ENCODE measurements at places on chromosomes 6 and 20.
A peak's percentile ranks its signal among the peaks of the same experiment; 100 is the strongest.

- peak; percentile 6 for DNase-seq
These were observed 6.0 kb upstream of the TRIM26 start for GRCh38 chr6:30219244-30219643.

DNA sequence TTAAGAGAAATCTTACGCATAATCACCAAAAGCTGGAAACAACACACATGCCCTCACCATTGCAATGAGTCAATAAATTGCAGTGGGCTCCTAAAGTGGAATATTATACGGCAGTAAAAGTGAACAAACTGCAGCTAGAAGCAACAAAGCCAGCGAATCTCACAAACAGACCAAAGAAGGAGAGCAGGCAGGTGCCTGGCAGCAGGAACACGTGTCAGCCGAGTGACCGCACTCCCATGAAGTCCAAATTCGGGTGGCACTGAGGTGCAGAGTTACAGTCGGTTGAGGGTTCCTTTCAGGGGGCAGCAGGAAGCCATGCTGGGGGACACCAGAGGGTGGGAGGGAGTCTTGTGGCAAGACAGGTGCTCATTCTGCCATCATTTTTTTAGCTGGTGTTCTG is 313.1 kb downstream of the TAF4 start:
- no peak for DNase-seq

DNA sequence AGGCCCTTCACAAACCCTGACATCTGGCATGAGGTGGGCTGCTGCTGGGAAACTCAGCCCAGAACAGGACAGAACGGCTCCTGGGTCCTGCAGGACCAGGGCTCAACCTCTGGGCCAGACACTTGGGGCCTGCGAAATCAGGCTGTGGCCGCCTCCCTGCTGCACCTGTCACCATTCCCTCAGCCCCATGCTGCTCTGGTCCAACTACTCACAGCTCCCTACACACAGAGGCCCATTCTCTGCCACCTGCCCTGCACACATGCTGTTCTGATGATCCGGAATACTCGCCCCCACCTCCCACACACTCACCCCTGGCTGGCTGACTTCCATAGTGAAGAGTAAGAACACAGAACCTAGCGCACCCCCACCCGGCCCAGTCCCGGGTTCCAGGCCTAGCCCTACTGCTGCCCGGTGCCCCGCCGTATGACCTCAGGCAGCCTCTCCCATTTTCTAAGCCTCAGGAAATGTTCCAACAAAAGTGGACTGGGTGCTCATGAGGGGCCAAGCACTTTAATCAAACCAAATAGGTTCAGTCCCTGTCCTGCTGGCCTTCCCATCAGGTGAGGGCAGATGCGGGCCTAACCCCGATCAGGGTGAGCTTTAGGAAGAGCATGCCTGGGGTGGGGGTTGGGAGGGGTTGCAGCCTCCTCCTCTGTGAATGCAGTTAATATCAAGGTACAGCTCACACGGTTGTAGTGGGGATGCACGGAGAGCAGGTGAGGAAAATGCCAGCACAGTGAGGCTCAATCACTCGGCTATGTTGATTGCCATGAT is 3.9 kb downstream of the PEDS1 start:
- no peak for DNase-seq

DNA sequence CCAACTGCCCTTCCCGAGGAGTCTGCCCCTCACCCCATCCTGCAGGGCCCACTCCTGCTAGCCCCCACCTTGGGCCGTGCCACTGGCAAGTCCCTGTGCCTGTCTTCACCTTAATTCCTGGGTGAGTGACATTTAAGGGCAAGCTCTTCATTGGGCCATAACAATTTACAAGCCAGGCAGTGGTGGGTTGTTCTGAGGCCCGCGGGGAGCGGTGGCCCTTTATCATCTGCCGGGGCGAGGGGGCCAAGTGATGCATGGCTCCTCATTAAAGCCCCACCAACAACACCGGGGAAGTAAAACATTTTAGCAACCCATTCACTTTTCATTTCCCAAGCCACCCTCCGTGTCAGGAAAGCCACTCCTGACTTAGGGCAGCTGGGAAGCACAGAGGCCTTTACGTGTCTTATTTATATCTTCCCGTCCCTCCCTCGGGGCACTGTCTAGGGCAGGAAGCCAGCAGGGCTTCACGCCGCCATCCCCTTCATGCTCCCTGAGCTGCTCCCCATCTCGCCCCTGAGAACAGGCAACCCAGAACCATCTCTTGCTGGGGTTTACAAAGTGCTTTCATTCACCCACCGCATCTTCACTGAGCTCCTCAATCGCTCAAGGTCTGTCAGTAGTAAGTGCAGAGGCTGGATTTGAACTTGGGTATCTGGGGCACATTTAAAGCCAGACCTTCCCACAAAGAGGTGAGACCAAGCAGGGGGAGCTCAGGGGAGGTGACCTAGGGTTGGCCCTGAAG is 55.5 kb upstream of the CCDC167 start:
- no peak for DNase-seq

DNA sequence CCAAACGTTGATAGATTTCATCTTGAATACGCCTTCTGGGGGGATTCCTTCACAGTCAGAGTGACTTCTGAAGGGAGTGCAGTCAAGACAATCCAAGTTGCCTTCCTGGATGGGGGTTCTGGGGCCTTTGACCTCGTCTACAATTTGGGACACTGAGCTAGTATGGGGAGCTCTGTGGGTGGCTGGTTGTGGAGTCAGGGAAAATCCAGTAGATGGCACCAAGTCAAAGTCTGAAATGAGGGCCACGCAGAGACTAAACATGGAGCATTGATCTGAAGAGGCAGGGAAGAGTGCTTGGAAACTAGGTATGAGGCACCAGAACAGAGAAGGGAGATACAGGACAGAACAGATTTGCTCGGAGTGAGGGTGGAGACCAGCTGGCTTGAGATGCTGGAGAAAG is 43.6 kb upstream of the CCN6 start:
- DNase-seq, result no peak

DNA sequence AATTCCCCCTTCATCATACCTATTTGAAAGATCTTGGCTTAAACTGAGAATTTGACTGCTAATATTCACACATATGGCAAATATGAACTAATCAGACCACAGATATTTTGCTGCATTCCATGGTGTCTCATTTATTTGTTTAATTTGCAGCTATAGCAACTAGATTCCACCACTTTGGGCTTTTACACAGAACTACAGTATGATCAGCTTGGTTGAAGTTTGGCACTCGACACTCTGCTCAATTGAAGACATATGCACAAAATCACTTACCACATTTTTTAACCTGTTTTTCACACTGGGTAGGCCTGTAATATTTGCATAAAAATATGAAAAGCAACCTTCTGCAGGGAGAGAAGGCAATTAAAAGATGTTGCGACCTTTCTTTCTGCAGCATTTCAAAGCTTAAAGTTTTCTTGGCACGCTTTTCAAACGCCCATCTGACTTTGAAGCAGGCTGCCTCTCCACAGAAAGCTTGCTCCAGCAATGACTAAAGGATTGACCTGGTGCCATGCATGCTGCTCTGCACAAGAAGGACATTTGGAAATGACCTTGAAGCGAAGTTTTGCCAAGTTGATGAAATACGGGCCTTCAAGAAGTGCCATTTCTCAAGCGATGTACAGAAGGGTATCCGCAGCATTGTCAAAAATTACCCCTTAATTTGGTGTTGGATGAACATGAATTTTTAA is 126.7 kb downstream of the AIG1 start:
- DNase-seq, result no peak
